ENCODE measurements at places on chromosomes 11 and 22.
A peak's percentile ranks its signal among the peaks of the same experiment; 100 is the strongest.

DNA sequence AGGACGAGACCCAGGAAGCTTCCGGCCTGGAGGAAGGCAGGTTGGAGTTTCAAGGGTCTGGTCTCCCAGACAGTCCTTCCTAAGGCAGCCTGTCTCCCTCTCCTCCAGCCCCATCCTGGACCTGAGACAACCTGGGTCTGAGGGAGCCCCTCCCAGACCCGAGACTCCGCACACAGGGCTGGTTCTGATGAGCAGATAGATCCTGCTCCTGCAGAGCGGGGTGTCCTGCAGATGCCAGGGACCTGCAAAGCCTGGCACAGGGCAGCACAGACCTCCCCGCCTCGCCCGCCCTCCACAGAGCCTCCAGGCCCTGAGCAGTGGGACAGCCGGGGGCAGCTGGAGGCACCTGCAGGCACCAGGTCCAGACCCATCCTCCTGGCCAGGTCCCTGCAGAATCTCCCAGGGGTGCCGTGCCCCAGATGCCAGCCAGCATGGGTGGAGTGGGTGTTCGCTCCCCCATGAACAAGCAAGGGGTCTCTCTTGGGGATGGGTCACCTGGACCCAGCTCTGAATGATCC, 7.8 kb downstream of the PIM3 start:
- DNase-seq: no peak

- DNase-seq: no peak
Measured at GRCh38 chr11:82038154-82038553, 695.5 kb downstream of the FAM181B start.

- DNase-seq: peak; percentile 68
Measured at GRCh38 chr11:18243783-18244362, 4.6 kb downstream of the SAA2 start.

GRCh38 chr11:72189455-72190250, 2.3 kb upstream of the FOLR1 start:
- no peak for DNase-seq

- DNase-seq: peak; percentile 41
Measured at GRCh38 chr11:57349491-57350274, 11.5 kb downstream of the P2RX3 start.

- no peak for DNase-seq
Measured at GRCh38 chr11:11252403-11252802, 100.6 kb downstream of the CSNK2A3 start.

- DNase-seq: no peak
Measured at GRCh38 chr22:31241936-31242335, 29.8 kb downstream of the LIMK2 start.

- DNase-seq: no peak
Measured at GRCh38 chr11:44359162-44359561, 49.2 kb upstream of the ALX4 start.

GRCh38 chr11:1160231-1161101, 2.7 kb downstream of the MUC5AC start:
- DNase-seq: no peak

GRCh38 chr11:120637131-120637530, 125.6 kb downstream of the GRIK4 start:
- DNase-seq: no peak

GRCh38 chr11:132895340-132895739, 637.0 kb downstream of the OPCML start:
- DNase-seq: no peak

- no peak for DNase-seq
Measured at GRCh38 chr22:31093086-31093850, 12.2 kb downstream of the SMTN start.

GRCh38 chr11:14182833-14183364, 176.1 kb downstream of the RRAS2 start:
- no peak for DNase-seq

DNA sequence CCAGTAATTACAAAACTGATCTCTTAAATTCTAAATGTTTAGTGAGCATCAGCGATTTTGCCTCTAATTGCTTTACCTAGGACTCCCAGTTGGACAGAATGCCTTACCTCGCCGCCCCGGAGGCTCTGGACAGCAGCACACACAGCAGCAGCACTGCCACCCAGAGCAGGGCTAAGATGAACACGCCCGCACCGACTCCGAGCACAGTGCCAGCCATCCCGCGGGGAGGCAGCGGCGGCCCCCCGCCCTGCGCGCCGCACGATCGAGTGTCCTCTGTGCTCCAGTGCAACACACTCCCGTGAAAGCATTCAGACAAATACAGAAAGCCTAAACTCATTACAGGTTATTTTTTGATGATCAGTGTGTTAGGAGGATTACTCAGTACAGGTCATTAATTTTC, 9.4 kb downstream of the TMEM218 start:
- no peak for DNase-seq

- DNase-seq: no peak
Measured at GRCh38 chr22:48605125-48605524, 1222.5 kb downstream of the BRD1 start.

DNA sequence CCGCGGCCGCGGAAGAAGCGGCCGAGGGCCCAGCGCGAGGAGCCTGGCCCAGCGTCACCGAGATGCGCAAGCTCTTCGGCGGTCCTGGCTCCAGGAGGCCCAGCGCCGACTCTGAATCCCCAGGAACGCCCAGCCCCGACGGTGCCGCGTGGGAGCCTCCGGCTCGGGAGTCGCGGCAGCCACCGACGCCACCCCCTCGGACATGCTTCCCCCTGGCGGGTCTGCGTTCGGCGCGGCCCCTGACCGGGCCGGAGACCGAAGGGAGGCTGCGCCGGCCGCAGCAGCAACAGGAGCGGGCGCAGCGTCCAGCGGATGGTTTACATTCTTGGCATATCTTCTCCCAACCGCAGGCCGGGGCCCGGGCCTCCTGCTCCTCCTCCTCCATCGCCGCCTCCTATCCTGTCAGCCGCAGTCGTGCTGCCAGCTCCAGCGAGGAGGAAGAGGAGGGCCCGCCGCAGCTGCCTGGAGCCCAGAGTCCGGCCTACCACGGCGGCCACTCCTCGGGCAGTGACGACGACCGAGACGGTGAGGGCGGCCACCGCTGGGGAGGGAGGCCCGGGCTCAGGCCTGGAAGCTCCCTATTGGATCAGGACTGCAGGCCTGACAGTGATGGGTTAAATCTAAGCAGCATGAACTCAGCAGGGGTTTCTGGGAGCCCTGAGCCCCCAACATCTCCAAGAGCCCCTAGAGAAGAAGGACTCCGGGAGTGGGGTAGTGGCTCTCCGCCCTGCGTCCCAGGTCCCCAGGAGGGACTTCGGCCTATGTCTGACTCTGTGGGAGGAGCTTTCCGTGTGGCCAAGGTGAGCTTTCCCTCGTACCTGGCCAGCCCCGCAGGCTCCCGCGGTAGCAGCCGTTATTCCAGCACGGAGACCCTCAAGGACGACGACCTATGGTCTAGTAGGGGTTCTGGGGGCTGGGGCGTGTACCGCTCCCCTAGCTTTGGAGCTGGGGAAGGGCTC, 1.2 kb downstream of the ARHGEF17 start:
- DNase-seq: no peak

GRCh38 chr22:30294066-30294465, 4.8 kb upstream of the CASTOR1 start:
- no peak for DNase-seq

Data from hematopoietic multipotent progenitor cell (in vitro differentiated cells).